ENCODE measurements at places on chromosomes 13 and 19.

DNA sequence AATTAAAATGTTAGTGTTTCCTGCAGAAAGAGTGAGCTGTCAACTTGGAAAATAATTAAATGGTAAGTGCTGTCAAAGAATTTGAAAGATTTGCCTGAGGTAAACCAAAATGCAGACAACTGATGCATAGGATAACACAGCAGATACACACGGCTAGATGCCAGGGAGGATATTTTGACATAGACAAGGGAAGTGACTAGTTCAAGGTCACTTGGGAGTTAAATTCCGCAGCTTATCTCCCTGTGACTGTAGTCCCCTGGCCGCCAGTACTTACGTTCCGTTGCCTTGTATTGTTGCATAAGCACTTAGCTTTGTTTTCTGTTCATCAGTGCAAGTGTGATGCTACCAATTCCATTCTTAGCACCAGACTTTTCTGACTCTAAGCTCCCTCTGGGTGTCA, 247.3 kb upstream of the MAB21L1 start:
- peak; percentile 32 for DNase-seq

- no peak for DNase-seq
These were observed 225.6 kb upstream of the OBI1 start for GRCh38 chr13:78884571-78884970.

DNA sequence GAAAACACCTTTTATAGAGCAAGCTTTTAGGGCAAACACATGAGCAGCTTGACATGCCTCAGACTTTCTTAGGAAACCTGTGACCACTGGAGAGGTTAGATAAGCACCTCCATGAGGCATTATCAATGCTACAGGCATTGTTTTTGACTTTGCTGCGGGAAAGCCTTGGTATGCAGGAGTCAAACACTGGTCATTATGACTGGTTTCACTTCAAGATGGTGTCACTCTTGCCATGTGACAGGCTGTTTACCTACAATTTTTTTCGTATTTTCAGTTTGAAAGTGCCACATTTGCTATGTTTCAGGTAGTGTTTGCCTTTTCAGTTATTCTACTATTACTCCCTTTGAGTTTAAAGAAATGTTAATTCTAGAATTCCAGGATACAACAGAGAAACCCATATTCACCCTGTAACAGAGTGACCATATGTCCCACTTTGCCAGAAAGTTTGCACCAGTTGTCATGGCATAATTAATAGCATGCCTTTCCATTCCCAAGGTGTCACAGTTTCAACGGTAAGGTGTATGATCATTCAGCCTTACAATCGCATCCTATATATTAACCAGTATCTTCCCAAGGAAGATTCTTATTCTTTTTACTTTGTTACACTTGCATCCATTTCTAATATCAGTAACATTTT, 33.0 kb downstream of the USP12 start:
- peak; percentile 59 for DNase-seq

- DNase-seq = no peak
These were observed 49.1 kb downstream of the TSSK6 start for GRCh38 chr19:19466201-19466600.

GRCh38 chr13:81987677-81988357, 1646.9 kb upstream of the SPRY2 start:
- DNase-seq = peak; percentile 91

DNA sequence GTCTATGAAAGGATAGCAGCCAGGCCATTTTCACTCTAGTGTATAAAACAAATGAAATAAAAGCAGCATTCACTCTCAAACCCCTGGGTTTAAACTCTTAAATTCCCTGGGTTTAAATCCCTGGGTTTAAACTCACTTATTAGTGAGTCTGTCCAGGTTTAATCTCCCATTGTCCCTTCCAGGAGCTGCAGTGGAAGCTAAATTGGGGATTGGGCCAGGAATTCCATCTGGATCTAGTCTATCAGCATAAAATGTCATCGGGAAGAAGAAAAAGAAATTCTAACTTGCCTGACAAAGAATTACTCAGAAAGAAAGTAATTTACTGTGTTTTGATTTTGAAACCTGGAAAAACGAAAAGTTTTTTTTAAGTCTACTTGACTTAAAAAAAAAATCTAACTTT, 54.8 kb downstream of the FRY start:
- DNase-seq = no peak

GRCh38 chr19:12695997-12696365, 450 bp downstream of the FBXW9 start:
- DNase-seq = no peak

- DNase-seq = no peak
These were observed 130.2 kb downstream of the IRS2 start for GRCh38 chr13:109656206-109656605.

DNA sequence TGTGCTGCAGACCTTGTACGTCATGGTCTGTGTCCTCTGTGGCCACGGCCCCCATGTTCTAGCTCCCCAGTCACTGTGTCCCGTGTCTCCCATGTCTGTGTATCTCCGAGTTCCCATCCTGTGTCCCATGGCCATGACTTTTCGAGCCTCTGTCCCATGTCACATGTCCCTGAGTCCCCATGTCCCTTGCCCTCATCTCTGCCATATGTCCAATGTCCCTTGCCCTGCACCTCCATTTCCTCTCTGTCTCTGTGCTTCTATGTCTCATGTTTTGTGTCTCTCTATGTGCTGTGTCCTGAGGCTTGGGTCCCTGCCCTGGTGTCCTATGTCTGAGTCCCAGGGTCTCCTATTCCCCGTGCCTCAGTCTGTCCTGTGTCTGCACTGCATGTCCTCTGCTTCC, 2.0 kb downstream of the ATP4A start:
- no peak for DNase-seq

DNA sequence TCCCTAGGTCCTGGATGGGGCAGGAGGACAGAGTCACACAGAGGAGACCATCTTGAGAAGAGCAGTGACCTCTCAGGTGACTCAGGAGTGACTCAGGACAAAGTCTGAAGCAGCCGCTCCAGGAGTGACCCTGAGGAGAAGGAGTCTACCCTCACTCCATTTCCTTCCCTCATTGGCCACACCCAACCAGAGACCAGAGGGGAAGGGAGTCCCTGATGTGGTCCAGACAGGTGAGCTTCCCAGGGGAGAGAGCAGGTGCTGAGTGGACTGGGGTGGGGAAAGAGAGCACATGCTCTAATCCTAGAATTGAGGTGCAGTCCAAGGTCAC, 75.5 kb upstream of the MEDAG start:
- DNase-seq = no peak
